Activated T-helper 1 cell treated with anti-CD3 and anti-CD28 coated beads, Interleukin-2, amount 50 U/mL, for 16 hours (primary cell): ENCODE measurements at places on chromosomes 6 and 20.

DNA sequence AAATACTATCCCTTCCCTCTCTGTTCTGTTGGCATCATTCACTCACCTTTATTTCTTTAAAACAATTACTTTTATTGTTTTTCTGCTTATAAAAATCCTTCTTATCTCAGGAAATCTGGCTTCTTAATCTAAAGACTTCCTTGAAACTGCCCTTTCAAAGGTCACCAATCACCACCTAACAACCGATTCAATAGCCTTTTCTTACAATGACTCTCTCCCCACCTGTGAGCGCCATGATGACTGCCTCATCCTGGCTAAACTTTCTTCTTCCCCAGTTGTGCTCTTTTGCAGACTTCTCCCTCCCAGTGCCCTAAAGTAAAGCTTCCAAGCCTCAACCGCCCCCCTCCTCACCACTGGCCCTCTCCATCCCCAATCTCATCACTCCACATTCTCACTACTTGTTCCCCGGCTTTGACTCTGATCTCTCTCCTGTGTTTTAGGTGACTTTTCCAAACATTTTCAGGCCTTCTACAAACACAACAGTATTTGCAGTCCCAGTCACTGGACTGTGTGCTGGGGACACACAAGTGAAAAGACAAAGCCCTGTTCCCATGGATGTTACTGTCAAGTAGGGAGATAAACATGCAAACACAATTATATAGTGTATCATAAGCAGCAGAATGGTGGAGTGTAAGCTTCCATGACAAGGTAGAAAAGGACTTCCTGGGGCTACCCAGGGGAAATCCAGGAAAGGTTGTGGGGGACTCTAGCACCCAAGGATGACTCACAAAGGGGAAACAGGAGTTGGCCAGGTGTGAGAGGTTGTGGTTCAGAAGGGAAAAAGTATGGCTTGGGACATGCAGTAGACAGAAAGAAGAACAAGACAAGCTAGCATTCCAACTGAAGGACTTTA, 12.8 kb downstream of the NHSL1 start:
- DNase-seq = no peak

- no peak for DNase-seq
Observed at GRCh38 chr6:71589254-71589653, 297.1 kb upstream of the RIMS1 start.

GRCh38 chr6:22155551-22155950, 141.3 kb downstream of the PRL start:
- no peak for DNase-seq

DNA sequence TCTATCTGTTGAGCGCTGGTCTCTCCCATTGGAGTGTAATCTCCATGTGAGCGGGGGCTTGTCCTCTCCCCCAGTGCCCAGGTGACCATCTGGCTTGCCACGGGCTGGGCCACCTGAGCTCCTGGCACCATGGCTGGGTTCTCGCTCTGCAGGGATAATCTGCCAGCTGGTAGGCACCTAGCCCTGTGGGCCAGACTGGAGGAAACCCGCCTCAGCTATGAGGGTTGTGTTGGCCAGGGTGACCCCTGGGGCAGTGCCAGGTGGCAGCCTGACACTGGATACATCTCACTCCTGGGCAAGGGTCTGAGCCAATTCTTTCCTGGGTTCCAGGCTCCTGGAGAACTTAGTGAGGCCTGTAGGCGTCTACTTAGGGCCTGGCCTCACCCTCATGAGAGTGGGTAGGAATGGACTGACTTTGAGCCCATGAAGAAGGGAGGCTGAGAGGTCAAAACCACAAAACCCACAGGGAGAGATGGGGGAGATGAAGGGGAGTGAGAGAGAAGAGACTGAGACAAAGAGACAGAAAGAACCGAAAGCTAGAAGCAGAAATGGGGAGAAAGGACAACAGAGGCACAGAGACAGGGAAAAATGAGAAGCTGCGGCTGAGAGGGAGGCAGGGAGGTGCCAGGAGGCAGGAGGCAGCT, 5.8 kb upstream of the SLC52A3 start:
- no peak for DNase-seq

DNA sequence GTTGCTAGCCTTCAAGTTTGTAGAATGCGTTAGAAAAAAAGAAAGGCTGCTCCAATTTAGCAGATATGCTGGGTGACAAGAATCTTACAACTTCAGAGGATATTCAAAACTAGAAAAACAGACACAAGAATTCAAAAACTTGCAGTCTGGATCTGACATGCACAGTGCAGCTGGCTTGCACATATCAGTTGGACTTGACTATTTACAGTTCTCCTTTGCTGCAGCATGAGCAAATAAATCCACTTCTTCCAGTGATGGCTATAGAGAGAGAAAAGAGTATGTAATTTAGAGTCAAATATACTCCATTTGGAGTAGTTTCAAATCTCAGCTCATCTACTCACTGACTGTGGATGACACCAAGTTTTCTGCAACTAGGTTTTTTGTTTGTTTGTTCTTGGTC, 247.0 kb downstream of the RIMS1 start:
- DNase-seq = no peak

DNA sequence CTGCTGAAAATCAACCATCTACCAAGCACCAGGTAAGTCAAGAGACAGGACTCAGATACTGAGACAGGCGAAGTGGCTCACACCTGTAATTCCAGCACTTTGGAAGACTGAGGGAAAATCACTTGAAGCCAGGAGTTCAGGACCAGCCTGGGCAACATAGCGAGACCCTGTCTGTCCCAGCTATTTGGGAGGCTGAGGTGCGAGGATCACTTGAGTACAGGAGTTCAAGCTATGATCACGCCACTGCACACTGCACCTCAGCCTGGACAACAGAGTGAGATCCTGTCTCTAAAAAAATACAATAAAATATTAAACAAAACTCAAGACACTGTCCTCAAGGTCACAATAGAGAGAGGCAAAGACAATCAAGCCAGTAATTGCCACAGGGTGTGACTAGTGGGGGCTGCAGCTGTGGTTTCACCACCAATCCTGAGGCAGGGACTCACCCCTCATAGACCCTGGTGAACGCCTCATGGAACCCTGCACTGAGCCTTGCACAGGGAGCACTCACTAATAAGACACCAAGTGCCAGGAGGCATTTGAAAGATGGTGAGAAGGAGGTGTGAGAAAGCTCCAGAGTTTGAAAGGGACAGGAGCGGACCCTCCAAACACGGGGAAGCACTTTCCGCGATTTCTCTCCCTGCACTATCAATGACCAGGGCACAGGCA, 1.7 kb downstream of the SNHG17 start:
- DNase-seq = no peak

DNA sequence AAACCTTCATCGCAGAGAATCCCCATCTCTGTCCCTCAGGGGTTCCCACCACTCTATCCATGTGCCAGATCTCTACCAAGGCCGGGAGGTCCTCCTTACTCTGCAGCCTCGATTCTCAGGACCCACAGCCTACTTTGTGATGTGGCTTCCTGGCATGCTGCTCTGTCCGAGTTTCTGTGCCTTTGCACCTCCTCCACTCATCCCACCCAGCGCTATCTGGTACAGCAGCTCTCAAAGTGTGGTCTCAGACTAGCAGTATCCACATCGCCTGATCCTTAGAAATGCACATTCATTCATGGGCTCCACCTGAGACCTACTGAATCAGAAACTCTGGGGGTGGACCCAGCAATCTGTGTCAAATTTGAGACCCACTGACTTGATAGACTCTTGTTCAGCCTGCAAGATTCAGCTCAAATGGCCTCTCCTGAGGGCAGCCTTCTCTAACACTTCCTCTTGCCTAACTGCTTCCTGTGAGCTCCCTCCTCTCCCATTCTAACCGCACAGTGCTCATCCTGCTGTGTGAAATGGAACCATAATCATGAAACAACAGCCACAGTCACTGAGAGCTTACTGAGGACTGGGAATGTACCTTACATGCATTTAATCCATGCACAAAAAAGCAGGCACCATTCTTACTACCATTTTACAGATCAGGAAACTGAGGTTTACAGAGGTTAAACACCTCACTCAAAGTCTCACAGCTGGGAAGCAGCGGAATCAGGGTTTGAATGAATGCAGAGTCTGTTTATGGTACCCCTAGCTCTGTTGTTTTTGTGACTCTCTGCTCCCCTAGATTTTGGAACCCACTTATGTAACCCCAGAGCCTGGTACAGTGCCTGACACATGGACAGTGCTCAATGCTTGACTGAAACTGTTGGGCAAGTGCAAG, 69.4 kb downstream of the JPH2 start:
- DNase-seq = no peak
